ENCODE measurements at places on chromosomes 3 and 15.

DNA sequence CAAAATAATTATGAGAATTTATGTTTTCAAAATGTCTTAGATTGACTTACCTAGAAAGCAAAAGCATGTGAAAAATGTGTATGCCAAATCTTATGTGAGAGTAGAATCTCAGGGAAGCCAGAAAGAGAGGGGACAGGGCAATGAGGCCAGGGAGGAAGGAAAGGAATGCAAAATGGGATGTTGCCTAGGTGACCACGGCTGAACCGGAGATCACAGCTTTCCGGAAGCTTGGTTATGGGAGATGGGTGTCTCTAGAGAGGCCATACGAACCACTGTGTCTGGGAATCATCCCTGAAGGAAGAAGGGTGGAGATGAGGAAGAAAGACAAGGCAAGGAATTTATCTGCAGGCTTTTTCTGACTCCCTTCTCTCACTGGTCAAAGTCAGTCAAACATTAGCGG lies 76.0 kb downstream of the SUCLG2 start:
- no peak for DNase-seq

- DNase-seq, result no peak
These were observed 71.8 kb downstream of the MINDY2 start for GRCh38 chr15:58842713-58843396.

DNA sequence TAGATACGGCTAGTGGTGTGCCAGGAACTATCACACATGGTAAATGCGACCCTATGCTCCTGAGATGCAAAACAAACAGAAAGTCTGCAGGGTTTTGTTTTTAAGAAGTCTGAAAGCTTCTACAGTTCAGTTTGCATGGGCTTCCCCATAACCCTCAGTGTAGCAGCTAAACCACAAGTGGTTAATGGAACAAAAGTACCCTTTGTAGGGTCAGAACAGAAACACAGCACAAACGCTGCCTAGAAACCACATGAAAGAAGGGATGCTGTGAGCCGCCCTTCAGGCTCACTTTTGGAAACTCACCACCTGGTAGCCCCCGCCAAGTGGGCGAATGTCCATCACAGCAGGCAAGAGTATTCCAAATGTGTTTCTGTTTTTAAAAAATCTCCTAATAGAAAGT lies 46.2 kb downstream of the CTDSPL start:
- no peak for DNase-seq

- no peak for DNase-seq
These were observed 187.2 kb downstream of the TLE3 start for GRCh38 chr15:69910514-69910913.

- no peak for DNase-seq
These were observed 21.0 kb downstream of the PLXNB1 start for GRCh38 chr3:48408823-48409281.

DNA sequence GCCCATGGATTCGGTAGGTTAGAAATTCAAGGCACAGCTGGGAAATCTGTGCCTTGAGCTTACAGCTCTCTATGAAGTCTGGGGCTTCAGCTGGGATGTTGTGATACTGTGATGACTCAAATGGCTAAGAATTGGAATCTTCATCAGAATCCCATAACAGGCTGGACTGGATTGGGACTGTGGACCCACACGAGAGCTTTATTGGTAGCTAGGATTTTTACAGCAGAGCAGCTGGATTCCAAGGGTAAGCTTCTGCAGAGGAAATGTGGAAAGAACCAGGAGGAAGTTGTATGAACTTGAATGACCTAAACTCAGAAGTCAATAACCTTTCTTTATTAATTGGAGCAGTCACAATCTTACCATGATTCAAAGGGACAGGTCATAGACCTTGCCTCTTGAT lies 1187.1 kb downstream of the ROBO1 start:
- DNase-seq, result no peak

DNA sequence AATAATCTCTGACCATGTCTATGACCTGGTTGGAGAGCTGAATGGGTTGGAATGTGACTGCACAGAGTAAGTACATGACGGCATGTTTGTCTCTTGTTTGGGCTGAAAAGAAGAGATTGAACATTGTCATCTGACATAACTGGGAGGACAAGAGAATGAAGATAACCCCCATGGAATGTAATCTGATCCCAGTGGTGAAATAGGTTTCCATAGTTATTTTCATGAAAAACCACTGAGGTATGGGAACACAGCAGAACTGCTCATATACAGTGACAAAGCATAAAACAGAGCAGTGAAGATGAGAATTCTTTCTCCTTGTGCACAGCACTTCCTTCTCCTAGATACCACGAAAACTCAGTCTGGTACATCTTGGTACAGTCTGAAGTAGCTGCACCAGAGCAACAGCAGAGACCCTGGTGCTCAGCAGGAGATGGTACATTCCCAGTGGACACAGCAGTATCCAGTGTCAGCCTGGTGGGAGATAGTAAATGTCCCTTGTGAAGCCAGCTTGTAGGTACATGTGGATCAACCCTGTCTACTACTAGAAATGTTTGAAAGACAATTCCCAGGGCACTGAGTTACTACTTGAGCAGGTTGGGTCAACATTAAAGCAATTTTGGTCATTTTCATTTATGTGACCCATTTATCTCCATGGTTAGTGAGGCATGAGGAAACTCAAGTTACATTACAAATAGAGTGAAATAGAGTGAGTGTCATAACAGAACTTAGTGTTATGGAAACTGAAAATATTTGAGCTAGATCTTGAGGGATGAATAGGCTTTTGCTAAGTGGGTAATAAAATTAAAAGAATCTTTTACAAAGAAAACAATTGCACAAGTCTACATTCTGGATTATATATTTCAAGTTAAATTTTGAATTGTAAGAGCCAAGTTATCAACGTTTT lies 178.3 kb downstream of the SUCNR1 start:
- DNase-seq, result no peak

DNA sequence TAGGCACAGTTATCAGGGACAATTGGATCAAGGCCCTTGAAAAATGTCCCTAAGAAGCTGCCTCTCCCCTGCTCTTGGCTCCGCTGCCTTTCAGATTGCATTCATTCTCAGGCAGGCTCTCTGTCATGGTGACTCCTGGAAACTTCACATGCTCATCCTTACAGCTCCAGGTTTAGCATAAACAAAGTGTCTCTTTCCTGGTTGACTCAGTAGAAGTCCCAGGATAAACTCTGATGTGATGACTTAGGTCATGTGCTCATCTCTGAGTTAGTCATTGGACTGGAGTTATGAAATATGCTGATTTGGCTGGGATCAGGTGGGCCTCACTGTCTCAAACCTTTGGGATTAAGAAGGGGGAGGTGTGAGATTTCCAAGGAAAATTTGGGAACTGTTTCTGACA lies 243.8 kb downstream of the ZNF621 start:
- DNase-seq, result no peak

DNA sequence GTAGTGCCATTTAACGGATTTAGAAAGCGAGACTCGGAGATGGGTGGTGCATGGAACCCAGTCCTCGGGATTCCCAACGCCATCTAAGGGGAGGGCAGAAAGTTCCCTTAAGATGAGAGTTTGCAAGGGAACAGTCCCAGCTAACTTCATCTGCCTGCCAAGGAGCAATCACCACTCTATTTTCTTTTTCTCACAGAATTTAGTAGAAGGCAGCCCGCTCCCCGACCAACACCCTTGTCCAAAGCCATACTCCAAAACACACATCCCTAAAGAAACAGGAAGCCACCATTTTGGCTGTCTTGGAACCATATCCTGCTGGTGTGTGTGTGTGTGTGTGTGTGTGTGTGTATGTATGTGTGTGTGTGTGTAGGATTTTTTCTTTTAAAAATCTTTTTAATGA lies 7.1 kb upstream of the FGD5 start:
- DNase-seq, result no peak

- DNase-seq, result no peak
These were observed 44.8 kb downstream of the HCN4 start for GRCh38 chr15:73323956-73324355.

GRCh38 chr3:41893977-41894376 lies 67.9 kb downstream of the ULK4 start:
- no peak for DNase-seq

GRCh38 chr3:13145131-13145825 lies 72.0 kb upstream of the IQSEC1 start:
- no peak for DNase-seq

- DNase-seq, result no peak
These were observed 284.4 kb downstream of the KCNH8 start for GRCh38 chr3:19432669-19433068.

GRCh38 chr3:23094890-23095462 lies 108.2 kb upstream of the UBE2E2 start:
- no peak for DNase-seq

DNA sequence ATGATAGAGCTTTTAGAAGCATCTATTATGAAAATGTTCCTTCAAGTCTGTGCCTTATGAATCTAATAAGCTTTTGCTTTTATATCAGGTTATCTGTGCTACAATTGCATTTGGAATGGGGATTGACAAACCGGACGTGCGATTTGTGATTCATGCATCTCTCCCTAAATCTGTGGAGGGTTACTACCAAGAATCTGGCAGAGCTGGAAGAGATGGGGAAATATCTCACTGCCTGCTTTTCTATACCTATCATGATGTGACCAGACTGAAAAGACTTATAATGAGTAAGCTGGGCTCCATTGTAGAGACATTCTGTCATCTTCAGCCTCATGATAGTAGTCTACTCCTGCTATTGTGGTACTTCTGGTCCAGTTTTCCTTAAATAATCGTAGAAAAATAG lies 73.4 kb downstream of the BLM start:
- no peak for DNase-seq

DNA sequence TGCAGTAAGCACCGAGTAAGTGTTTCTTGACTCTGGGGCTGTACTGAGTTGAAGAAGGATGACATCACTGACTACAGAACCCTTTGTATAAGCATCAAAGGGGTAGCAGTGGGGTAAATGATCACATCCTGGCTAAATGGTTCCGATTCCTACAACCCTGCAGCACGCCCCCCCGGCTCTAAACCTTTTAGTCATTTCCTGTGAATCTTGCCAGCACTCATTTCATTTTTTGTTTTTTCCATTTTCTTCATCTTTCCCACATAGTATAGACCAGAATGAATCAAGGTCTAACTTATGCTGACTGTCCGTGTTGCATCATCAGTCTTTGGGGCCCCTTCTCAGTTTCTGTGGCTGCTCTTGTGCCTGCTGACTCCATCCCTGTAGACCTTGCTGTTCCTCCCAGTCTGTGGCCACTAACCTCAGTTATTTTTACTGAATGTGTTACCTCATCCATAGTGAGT lies 383.1 kb upstream of the TPRG1 start:
- DNase-seq, result no peak

DNA sequence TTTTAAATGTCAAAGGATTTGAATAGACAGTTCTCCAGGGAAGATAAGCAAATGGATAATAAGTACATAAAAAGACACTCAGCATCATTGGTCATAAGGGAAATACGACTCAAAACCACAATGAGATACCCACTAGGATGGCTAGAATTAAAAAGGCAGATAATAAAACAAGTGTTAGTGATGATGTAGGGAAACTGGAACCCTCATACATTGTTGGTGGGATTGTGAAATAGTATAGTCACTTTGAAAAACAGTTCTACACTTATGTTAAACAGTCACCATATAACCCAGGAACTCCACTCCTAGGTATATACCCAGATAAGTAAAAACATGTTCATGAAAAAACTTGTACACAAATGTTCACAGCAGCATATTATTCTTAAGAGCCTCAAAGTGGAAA lies 72.5 kb downstream of the GPR156 start:
- no peak for DNase-seq

- DNase-seq, result peak; percentile 24
These were observed 20.2 kb downstream of the HDAC11 start for GRCh38 chr3:13500133-13500885.

GRCh38 chr3:94413336-94414108 lies 350.7 kb downstream of the NSUN3 start:
- DNase-seq, result no peak

- no peak for DNase-seq
These were observed 16.9 kb upstream of the LINGO1 start for GRCh38 chr15:77649610-77650009.

DNA sequence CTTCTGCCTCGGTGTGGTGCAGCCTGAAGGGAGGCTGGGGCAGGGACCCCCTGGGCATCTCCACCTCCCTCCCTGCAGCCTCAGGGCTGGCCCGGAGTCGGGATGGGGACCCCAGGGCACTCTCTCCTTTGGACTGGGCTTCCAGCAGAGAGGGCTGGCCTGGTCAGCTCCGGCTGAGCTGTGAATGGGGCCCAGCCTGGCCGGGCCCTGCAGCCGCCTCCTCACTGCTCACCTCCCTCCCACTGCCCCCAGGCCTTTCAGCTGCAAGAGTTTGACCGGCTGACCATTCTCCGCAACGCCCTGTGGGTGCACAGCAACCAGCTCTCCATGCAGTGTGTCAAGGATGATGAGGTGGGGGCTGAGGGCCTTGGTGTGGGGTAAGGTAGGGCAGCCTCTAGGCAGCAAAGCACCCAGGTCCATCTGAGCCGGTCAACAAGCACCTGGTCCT lies 36.0 kb downstream of the PSTPIP1 start:
- DNase-seq, result no peak

- no peak for DNase-seq
These were observed 133.6 kb downstream of the P2RY1 start for GRCh38 chr3:152968388-152969024.

DNA sequence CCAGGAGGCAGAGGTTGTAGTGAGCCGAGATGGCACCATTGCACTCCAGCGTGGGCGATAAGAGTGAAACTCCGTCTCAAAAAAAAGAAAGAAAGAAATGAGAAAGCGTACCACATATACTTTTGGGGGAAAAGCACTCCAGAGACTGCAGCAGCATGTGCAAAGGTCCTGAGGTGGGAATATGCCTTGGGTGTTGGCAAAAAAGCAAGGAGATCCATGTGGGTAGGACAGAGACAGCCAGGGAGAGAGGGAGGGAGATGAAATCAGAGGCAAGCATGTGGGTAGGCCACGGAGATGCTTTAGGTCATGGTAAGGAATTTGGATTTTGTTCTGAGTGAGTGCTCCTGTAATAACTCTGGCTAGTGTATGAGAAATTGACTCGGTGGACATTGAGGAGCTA lies 3.7 kb upstream of the SH3BP5 start:
- no peak for DNase-seq

DNA sequence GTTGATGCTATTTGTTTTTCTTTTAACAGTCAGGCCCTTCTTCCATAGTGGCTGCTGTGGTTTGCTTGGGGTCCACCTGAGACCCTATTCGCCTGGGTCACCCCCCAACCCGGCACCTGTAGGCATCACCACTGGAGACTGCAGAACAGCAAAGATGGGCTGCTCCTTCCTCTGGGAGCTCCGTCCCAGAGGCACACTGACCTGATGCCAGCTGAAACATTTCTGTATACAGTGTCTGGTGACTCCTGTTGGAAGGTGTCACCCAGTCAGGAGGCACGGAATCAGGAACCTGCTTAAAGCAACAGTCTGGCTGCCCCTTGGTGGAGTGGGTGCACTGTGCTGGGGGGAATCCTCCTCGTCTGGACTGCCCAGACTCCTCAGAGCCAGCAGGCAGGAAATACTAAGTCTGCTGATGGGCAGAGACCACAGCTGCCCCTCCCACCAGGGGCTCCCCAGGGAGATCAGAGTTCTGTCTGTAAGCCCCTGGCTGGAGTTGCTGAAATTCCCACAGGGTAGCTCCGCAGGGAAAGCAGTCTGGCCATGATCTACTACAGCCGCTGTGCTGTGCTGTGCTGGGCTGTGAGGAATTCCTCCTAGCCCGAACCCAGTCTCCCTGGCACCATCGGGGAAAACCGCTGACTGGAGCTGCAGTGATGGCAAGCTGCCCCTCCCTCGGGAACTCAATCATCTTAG lies 248.2 kb downstream of the TBC1D5 start:
- no peak for DNase-seq
